Fibroblast of skin of right quadriceps (primary cell): ENCODE measurements at places on chromosomes 16 and 17.

DNA sequence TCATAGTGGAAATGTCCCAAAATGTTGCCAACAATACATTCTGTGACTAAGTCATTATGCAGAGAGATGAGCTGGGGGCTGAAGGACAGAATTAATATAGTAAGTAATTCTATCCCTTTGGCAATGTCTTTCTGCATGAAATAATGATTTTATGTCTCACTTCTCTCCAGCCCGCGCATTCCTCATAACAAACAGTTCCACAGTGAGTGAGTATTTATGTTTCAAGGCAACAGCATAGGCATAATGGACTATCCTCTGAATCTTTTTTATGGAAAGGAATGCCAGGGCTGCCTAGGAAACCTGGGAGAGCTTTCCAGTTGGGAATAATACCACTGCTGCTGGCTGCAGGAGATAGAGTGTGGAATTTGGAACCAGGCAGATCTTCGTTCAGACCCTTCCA, 477.7 kb downstream of the HS3ST4 start:
- no peak for DNase-seq

DNA sequence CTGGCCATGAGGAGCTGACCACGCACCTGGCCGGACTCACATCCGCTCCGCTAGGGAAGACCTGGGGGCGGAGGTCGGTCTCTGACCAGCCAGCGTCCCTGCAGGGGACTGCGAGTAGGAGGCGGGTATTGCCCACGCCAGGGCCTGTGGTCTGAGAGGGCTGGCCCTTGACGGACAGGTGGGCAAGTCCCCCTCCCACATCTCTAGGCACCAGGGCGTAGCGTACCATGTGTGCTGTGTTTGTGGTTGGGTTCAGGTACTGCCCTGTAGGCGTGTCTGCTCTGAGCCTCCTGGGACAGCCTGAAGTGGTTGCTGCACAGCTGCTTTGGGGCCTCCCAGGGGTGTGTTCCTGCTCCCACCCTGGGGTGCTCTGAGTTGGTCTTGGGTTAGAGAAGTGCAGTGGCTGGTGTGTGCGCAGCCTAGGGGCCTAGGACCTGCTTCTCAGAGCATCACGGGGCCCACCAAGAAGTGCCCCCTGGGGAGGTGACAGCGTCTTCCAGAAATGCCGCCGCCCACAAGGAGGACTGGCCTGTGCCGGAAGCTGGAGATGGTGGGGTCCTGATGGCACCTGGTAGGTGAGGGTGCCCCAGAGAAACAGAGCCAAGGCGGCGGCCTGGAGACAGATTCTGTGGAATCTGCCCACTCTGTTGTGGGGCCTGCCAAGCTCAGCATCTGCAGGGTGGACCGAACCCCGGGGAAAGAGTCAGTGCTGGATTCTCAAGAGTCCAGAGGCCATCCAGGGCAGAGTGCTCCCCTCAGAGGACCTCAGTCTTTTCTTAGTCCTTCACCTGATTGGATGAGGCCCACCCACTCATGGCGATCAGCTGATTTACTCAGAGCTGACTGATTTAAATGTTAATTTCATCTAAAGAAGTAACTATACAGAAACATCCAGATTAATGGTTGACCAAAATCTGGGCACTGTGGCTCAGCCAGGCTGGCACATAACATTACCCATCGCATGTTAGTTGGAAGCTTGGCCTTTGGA, 48.3 kb downstream of the WDR45B start:
- no peak for DNase-seq

- DNase-seq, result no peak
These were observed 77.6 kb upstream of the CDC42EP4 start for GRCh38 chr17:73389411-73389810.

- DNase-seq, result no peak
These were observed 402.4 kb downstream of the ZFHX3 start for GRCh38 chr16:72645538-72645937.
